RWPE2 (cell line): ENCODE measurements at places on chromosomes 7 and 10.

GRCh38 chr7:117873310-117874190 is at the start of gene CTTNBP2:
Gene CTTNBP2 (minus strand): TSS chr7:117873441. CDS start chr7:117873415, 26 bp downstream.
- DNase-seq = peak; percentile 69

DNA sequence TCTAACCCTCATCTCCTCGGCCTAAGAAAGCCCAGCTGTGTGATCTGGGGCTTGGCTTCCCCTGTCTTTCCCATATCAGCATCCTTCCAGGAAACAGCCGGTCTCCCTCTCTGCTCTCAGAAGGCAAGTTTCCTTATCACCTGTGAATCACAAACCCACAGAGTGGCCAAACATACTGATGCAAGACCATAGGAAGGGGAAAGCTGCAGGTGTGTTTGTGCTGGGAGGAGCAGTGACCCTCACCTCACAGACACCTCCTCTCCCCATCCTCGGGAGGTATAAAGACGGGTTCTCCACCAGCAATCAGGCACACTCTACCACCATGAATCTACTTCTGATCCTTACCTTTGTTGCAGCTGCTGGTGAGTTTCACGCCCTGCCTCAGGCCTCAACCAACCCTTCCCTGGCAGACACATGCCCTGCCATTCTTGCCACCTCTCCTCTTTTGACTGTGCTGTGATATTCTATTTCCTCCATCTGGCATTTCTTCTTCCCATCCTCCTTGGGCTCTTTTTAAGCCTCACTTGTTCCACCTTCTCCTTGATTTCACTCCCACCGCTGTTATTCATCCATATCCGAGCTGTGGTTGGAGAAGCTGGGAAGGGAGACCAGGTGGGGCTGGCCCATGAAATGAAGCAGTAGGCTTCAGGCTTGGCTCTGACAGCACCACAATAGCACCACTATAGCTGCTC is at the start of gene PRSS2:
Gene PRSS2 (plus strand): TSS at position 310 of the 692 bp plus-strand sequence. CDS start 13 bp downstream, at position 323.
- no peak for DNase-seq

DNA sequence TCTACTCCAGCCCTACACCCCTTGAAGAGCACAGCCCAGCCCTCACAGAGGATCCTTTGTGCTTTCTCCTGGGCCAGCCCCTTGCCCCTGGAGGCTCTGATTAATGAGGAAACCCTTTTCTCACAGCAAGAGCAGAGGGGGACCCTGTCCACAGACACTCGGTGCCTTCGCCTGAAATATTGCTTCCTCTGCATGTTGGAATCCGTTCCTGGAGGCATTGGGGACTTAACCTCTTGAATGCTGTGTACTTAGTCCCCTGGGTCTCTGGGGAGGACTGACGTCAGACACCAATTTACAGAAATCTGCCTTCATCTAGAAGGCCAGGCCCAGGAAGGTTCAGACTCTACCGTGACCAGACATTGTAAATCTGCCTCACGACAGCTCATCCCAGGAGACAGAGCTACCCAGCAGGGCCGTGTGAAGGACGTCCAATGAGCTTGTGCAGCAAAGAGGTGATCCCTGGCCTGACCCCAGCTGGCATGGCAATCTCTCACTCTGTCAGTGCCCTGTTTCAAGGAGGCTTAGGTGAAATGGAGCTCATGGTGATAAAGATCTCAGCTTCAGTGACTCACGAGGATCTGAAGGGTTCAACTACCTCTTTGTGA is 8.1 kb upstream of the TMEM72 start:
- no peak for DNase-seq

DNA sequence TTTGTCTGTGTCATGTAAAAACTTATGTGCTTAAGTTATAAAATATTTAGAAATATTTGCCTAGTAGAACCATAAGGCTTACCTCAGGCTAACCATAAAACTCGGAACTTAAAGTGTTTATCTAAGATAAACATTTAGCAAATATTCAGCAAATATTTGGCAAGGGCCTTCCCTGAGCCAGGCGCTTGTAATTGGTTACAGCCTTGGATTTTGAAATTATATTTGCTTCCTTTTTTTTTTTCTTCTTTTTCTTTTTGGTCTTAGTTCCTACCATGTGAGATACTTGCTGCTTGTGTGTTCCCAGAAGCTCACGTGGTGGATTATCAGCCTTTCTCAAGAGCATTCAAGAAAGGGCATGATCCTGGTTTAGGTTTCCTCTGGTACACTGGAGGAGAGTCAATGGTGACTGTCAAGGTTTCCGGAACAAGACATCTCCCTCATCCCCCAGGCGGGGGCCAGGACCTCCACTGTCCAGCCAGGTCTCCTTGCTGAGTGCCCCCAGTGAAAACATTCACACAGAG is 5.2 kb upstream of the BRI3 start:
- no peak for DNase-seq

DNA sequence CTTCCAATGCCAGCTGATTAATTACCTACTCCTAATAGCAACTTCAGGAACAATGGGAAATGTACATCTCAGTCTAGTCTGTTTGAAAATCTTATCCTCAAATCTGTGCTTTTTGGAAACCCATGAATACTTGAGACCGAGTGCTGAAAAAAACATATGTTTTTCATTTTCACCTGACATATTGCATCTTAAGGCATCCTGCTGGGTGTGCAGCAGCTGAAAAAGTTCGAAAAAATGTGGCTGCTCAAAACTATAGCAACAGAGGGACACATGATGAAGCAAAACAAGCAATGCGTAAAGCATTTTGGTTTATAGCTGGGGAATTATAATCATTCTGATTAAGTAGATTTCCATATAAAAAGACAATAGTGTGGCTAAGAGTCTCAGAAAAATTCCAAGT is 218.0 kb downstream of the CREB5 start:
- no peak for DNase-seq

- DNase-seq = no peak
Measured at GRCh38 chr7:47198159-47198558, 383.8 kb downstream of the TNS3 start.

- no peak for DNase-seq
Measured at GRCh38 chr7:37952240-37952639, 31.8 kb downstream of the EPDR1 start.

DNA sequence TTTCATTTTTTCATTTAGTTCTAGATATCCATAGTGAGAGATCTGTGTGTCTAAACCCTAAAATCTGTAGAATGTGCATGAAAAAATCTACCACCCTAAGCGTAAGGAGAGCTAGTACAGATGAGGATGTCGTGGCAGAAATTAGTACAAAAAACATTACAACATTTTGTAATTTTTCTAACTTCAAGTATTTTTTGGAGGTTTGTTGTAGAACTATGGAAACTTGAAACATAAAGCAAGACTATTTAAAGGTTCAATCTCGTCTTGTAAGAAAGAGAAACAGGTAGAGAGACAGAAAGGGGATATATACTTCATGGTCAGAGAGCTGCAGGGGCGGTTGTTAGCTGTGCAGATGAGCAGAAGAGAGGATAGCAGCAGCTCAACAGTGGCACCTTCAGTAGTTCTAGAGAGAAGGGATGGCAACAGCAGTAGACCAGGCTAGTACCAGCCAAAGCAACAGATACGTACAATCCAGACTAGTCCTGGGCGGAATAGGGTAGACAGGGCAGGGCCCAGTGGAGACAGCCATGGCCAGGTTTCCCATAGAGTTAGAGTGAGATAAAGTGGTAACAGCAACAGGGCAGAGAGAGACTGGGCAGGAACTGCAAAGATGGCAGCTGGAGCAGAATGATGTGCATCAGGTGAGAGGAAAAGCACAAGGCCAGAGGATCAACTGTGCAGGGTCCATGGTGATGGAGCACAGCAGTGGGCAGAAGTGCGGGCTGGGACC is 145.2 kb downstream of the FRMD4A start:
- no peak for DNase-seq

GRCh38 chr7:20226860-20227259 is 9.7 kb upstream of the MACC1 start:
- no peak for DNase-seq

DNA sequence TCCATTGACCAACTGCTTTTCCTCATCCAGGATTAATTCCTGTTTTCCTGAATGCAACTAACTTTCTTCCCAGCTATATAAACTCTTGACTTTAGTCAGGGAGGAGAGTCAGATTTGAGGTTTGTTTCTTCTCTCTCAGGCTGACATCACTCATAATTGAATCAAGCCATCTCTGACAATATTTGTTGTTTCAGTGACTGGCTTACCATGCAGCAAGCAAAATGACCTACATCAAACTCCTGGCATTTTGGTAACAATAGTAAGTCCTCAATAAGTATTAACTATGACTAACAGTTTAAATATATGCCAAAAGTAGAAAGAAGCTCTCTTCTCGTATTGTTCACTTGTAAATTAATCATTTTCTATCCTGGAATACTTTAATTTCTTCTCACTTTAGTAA is 625.7 kb upstream of the KCND2 start:
- no peak for DNase-seq
